Amygdala (tissue), 56 donors: ENCODE measurements at places on chromosomes 2 and 18.

DNA sequence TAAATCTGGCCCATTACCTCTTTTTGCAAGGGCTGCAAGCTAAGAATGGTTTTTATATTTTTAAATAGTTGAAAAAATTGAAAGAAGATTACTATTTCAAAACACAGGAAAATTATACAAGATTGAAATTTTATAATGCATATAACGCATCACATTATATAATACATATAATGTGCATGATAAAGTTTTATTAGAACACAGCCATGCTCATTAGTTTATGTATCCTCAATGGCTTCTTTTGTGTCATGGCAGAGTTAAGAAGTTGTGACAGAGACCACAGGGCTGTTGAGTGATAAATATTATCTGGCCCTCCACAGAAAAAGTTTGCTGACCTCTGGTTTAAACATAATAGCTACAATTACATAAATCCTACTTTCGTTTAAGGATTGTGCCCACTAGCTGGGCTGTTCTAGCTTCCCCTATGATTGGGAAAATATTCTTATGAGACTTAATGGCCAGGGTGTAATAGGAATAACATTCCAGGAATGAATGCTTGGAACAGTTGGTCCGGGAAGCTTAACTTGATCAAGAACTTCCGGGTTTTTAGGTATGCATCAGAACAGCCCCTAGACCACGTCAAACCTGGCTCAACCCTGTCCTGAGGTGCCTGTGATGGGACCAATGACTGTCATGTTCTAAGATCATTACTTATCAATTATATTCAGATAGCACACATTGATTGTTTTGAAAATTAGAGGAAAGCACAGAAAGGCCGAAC, 98.7 kb upstream of the LPIN2 start:
- no peak for DNase-seq

GRCh38 chr18:73735836-73736235, 411.8 kb downstream of the FBXO15 start:
- DNase-seq: no peak

DNA sequence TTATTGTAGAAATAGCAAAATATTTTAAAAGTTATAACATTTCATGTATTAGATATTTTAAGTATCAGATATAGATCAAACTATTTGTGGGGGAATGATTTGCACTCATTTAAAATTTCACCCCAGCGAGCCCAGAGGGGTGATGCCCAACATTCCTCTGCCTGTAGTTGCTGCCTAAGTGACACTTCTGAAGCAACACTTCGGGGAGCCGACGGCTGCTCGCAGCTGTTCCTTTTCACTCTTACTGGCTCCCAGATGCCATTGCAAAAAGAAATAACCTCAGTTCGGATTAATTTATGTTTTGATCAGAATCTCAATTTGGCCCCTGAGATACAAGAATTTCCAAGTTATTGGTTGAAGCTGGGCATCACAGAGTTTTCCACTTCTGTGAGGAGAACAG, 603.8 kb downstream of the PLCL1 start:
- DNase-seq: no peak

- DNase-seq: no peak
These were observed 169.2 kb downstream of the GLI2 start for GRCh38 chr2:120904830-120905234.

DNA sequence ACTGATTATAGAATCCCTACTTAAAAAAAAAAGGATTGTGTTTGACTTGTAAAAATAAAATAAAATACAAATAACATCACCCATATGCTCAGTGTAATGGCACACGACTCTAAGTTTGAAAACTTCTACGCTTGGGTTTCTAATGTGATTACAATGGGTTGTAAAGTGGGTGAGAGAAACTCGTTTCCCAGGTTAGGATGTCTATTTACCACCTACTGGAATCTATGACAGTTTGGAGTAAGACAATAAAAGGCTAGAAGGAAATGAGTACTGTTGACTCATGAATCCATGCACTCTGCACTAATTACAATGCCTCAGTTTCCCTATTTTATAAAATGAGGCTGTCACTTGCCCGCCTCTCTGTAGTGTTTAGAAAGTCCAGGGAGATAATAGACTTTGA, 204.2 kb upstream of the FBXO11 start:
- DNase-seq: no peak

DNA sequence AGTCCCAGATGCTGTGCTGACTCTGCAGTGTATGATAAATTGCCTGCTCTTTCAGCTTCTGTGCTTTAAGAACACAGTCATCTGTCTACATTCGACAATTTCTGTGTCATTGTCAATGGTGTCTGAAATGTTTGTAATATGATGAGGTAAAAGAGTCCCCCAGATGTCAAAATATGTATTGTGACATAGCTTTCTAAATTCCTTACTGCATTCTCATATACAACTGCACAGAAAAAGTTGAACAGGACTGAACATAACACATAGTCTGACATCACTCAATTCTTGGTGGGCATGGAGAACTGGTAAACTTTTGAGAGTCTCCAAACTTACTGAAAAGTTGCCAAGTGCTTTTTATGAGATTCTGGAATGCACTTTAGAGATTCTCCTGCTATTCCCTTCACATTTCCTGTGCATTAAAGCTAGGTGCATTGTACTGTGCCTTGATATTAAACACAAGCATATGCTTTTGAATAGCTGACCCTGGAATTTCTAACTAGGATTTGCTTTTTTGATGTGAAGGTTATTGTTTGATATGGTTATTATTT, 48.1 kb upstream of the ARHGAP28 start:
- no peak for DNase-seq

GRCh38 chr18:54100920-54101470, 123.5 kb downstream of the MBD2 start:
- DNase-seq: no peak

DNA sequence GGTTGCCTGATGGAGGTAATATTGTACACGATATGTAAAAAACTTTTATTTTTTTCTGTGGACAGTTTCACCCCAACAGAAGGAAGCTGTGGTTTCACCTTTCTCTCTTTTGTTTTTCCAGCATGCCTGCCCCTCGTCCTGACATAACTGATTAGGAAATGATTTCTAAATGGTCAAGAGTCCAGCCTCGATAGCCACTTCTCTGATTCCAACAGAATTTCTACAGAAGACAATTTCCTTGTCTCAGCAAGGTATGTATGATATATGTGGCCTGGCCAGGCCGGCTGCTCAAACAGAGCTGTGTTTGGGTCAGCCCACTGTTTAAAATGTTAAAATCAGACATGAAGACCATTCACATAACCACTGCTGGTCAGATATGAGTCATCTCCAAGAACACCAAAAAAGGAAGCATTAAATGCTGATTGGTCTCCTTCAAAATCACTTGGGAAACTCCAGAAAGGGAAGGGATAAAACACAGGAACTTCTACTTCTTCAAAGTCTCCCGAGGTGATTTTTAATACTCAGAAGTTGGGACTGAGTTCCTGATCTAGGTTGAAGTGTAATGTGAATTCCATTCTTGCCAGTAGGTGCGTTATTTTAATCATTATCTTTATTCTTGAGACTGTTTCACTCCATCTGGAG, 22.3 kb downstream of the ATP8B1 start:
- no peak for DNase-seq

- DNase-seq: no peak
These were observed 190.8 kb downstream of the SH3BP4 start for GRCh38 chr2:235142601-235143000.

GRCh38 chr18:8770657-8771056, 65.3 kb downstream of the MTCL1 start:
- DNase-seq: no peak

- no peak for DNase-seq
These were observed 33.2 kb downstream of the LAMA1 start for GRCh38 chr18:7084080-7085065.

- no peak for DNase-seq
These were observed 236.9 kb downstream of the AGPS start for GRCh38 chr2:177629357-177630024.

DNA sequence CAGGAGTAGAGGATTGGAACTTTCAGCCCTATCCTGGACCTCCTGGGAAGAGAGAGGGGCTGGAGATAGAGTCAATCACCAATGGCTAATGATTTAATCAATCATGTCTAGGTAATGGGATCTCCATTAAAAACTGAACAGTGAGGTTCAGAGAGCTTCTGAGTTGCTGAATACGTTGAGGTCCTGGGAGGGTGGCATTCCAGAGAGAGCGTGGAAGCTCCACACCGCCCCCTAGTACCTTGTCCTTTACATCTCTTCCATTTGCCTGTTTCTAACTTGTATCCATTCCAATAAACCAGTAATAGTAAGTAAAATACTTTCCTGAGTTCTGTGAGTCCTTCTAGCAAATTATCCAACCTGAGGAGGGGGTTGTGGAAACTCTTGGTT, 101.7 kb downstream of the B3GNT2 start:
- DNase-seq: no peak

GRCh38 chr2:41705634-41706033, 342.2 kb upstream of the PKDCC start:
- DNase-seq: no peak

DNA sequence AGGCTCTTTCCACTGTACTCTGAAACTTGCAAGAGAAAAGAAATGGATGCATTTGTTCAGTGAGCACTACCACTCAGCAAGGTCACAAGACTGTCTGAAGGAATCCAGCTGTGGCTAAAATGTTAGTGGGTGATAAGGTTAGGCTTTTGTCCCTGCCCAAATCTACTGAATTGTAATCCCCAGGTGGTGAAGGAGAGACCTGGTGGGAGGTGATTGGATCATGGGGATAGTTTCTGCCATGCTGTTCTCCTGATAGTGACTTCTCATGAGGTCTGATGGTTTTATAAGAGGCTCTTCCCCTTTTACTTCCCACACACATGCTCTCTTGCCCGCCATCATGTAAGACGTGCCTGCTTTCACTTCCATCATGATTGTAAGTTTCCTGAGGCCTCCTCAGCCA, 68.2 kb downstream of the ZNF385B start:
- DNase-seq: no peak

GRCh38 chr2:50263728-50264127, 768.2 kb downstream of the NRXN1 start:
- DNase-seq: no peak

DNA sequence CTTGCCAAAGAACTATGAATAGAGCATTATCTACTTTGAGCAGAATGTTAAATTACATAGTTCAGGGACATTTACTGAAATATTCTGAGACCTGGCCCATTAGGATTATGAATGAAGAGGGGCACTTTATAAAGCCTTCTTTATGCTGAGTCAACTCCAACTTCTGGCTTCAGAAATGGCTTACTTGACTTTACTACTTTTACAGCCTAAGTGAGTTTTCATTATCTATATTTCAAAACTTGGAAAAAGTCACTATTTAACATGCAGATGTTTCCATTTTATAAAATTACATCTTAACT, 37.7 kb downstream of the SESTD1 start:
- no peak for DNase-seq

- no peak for DNase-seq
These were observed 17.3 kb upstream of the KLHL23 start for GRCh38 chr2:169716238-169716886.

- no peak for DNase-seq
These were observed 40.4 kb downstream of the GRHL1 start for GRCh38 chr2:9991829-9992273.

GRCh38 chr2:113123726-113124125, 3.7 kb upstream of the IL1RN start:
- no peak for DNase-seq

DNA sequence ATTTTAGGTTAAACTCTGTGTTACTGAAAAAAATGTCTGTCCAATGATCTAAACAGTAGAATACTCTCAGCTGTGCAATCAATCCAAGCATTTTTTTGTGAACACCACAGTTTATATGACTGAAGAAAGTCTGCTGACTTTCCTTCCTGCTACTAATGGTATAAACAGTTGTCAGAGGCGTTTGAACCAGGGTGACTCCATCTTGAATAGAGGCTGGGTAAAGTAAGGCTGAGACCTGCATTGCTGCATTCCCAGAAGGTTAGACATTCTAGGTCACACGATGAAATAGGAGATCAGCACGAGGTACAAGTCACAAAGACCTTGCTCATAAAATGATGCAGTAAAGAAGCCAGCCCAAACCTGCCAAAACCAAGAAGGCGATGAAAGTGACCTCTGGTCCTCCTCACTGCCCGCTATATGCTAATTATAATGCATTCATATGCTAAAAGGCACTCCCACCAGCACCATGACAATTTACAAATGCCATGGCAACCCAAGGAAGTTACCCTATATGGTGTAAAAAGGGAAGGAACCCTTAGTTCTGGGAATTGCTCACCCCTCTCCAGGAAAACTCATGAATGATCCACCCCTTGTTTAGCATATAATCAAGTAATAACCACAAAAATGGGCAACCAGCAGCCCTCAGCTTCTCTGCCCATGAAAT, 31.3 kb downstream of the POU3F3 start:
- DNase-seq: no peak

DNA sequence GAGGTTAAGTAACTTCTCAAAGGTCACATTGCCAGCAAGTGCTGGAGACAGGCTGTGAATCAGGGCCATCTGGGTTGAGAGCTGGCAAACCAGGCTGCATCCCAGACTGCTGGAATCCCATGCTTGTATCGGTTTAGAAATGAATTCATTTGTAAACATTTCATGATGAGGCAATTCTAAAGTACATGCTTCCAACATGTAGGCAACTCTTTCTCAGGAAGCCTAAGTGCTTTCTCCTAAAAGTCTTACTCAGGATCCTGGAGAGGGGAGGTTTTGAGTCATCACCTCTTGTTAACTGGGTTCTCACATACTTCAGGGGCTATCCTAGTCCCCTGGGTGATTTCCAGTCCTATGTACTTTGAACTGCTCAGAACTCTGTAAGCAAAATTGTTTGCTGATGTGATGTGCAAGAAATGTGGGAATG, 416.5 kb downstream of the MEIS1 start:
- DNase-seq: no peak

DNA sequence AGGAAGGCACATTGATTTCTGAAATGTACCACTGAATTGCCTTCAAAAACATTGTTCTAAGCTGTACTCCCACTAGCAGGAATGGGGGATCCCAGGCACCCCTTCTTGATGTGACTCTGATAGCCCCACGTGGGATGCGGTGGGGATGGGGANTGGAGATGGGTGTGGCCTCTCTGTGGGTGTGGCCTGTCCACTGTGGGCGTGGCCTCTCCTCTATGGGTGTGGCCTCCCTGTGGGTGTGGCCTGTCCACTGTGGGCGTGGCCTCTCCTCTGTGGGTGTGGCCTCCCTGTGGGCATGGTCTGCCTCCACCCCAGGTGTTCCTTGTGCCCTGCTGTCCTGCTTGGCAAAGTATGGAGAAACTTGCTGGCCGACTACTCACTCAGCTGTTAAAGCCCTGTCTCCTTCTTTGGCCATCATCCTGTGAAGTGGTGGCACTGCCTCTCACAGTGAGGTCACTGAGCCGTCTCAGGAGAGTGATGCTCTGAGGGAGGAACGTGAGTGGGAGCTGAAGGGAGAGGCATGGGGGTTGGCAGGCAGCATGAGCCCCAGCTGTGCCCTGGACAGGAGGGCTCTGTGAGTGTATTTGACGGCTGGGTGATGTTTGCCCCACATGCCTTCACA, 6.7 kb upstream of the PARD6G start:
- no peak for DNase-seq

GRCh38 chr18:61894751-61895524, 2.1 kb upstream of the RNF152 start:
- no peak for DNase-seq
